Neuronal stem cell (in vitro differentiated cells): ENCODE measurements at places on chromosomes 16 and 17.

- DNase-seq: no peak
Observed at GRCh38 chr17:1234455-1234854, 35.8 kb upstream of the BHLHA9 start.

- no peak for DNase-seq
Observed at GRCh38 chr16:76201385-76201784, 75.8 kb upstream of the CNTNAP4 start.

GRCh38 chr17:79945591-79946255 lies 89.9 kb downstream of the TBC1D16 start:
- DNase-seq: no peak

DNA sequence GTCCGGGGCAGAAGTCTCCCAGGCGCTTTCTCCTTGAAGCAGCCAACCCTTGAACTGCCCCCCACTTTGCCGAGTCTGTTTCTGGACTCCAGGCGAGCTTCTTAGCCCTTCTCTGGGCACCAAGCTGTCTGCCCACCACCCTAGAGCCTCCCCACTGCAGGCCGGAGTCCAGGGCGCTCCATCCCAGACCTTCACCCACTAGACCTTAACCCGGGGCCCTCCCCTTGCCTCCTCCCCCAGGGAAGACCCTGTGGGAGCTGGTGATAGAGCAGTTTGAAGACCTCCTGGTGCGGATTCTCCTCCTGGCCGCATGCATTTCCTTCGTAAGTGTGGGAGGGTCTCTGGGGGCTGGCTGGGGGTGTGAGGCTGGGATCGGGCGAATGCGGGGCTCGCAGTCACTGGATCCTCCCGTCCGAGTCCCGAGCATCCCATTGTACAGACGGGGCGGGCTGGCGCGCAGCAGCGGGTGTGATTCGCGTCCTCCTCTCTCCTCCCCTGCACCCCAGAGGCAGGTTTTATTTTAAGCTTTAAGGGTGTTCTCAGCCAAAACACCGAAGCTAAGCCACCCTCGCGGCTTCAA lies 1.1 kb downstream of the ATP2A1 start:
- no peak for DNase-seq

GRCh38 chr17:8067806-8068205 lies 19.7 kb downstream of the ALOX12B start:
- DNase-seq: no peak

DNA sequence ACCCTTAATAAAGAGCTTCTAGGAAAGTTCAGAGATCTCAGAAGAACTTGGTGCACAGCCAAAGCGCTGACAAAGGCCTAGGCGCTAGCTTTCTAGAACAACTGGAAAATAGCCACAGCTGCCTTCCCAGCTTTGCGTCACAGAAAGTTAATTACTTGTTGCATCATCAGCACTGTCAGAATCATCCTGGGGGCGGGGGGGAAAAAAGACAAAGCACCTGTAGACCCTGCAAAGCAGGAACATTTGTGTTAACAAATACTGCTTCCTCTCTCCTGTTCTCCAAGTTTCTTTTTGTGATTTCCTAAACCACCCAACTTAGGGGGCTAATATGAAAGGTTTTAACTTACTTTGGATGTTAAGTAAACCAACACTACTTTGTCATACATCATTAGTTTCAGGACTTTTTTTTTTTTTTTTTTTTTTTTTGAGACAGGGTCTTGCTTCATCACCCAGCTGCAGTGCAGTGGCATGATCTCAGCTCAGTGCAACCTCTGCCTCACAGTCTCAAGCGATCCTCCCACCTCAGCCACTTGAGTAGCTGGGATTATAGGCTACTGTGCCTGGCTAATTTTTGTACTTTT lies 4.8 kb upstream of the AARSD1 start:
- DNase-seq: no peak

- no peak for DNase-seq
Observed at GRCh38 chr16:85582229-85582991, 30.7 kb upstream of the GSE1 start.

DNA sequence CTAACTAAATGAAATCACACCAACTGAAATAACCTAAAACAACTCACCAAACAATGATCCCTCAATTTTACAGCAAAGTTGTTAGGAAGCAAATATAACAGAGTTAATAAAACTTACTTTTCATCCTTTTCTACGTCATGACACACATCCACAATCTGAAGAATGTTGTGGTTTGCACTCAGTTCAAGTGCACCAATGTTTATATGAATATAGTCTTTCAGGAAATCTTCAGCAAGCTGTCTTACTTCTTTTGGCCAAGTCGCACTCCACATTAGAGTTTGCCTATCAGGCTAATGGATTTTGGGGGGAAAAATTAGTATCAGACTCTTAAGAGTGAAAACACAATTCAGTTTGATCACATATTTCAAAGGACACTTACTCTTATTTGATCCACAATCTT lies 3.3 kb downstream of the DDX5 start:
- DNase-seq: no peak

- no peak for DNase-seq
Observed at GRCh38 chr16:6728381-6728780, 604.3 kb upstream of the RBFOX1 start.

DNA sequence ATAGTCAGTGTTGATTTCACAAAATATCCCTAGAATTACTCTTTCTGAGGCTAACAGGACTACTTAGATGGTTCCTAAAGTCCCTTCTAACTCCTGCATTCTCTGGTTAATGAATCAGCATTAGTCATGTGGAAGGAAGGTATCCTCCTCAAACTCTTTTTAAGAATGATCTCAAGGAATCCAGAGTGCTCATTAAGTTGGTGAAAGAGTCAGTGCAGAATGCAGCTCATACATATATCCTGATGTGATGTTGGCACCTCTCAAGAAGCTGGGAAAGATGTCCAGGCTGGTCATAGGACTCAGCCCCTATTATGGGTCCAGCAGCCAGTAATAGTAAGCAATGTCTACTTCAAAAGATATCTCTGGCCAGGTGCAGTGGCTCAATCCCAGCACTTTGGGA lies 65.5 kb downstream of the PIGL start:
- no peak for DNase-seq

- DNase-seq: no peak
Observed at GRCh38 chr16:16938009-16938408, 532.8 kb downstream of the XYLT1 start.

- no peak for DNase-seq
Observed at GRCh38 chr17:20988896-20989295, 53.9 kb downstream of the USP22 start.

DNA sequence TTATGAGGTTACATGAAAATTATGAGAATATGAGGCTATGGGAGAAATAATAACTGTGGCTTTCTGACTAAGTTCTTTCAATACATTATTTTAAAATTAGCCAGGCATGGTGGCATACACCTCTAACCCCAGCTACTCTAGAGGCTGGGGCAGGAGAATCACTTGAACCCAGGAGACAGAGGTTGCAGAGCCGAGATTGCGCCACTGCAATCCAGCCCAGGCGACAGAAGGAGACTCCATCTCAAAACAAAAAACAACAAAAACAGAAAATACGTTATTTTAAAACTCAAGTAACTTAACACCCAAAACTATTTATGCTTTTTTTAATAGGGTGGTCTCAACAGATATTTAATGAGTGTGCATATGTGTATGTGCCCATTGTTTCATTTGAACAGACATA lies 2.4 kb upstream of the RFFL start:
- DNase-seq: no peak

DNA sequence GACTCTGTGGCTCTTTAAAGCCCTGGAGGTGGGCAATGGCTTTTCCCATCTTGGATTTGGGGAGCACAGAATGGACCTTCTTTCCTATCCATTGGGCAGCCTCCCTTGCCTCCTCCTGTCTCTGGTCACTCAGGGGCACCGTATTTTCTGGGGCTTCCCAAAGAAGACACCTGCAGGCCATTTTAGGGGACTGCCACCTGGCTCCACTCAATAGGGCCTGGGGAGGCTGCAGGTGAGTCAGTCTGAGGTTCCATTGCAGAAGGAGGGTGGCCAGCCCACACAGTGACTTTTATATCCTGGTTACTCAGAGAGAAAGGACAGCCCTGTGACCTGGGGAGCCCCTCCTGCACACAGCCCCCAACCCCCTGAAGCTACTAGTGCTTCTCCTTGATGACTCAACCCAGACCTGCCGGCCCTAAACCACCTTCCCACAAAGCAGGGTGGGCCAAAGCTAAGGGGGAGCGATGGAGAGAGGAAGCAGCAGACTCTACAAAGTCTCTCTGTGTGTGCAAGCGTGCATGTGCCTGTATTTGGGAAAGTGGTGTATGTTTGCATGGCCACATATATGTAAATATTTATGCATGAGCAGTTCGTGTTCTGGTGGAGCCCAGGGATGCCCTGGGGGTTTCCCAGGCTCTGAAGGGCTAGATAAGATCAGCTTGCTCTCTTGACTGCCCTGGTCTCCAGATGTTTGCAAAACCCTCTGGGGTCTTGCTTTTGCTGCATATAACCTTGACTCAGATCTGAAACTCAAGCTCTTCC lies 5.0 kb downstream of the CX3CL1 start:
- no peak for DNase-seq

DNA sequence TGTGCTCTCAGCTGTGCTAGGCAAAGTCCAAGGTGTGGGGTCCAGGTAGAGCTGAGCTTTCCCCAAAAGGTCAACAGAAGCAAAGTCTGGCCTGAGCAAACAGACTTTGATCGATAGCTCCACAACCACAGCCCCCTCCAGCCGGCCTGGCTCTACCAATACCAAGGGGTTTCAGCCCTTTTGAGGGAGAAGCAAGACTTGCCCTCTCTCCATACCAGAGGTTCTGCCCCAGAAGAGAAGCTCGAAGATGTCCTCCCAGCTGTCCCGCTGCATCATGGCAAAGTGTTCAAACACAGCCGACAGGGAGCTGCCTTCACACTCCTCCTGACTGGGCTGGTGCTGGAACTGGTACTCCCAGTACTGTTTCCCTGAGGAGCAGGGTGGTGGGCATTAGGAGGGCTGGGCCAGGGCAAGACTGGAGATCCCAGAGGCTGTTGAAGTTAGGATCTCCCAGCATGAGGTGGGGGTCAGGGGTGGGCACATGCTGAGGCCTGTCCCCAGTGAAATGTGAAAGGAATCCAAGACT lies 1.7 kb downstream of the VTN start:
- DNase-seq: no peak

DNA sequence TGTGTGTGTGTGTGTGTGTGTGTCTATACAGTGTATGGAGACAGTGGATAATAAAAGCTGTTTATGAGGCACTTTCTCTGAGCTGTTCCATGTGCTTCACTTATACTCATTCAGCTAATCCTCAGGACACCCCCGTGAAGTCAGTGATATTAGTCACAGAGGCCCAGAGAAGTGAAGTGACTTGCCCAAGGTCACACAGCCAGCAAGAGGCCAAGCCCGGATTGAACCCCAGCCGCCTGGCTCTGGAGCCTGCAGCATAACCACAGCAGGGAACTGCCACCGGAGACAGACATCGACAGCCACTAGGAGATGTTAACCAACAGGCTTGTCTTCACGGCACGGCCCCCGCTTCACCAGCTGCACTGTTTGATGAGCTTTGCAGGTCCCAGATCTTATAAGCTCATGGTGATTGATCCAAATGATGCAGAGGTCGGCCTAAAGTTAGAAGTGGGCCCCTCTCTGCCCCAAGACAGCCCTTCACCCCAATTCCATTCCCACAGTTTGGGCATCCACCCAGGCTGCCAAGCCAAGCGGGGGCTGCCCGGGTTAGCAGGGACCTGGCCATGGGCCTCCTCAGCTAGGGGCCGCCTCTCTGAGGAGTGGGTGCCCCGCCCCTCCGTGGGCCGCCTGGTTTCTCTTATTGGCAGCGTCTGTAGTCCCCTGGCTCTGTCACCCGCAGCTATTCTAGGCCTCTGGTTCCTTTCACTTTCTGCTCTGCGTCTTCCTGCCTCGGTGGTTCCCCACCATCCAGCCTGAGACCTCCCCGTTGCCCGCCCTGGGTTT lies 30.9 kb downstream of the SOCS1 start:
- no peak for DNase-seq

- DNase-seq: no peak
Observed at GRCh38 chr16:86048221-86048620, 149.3 kb downstream of the IRF8 start.

DNA sequence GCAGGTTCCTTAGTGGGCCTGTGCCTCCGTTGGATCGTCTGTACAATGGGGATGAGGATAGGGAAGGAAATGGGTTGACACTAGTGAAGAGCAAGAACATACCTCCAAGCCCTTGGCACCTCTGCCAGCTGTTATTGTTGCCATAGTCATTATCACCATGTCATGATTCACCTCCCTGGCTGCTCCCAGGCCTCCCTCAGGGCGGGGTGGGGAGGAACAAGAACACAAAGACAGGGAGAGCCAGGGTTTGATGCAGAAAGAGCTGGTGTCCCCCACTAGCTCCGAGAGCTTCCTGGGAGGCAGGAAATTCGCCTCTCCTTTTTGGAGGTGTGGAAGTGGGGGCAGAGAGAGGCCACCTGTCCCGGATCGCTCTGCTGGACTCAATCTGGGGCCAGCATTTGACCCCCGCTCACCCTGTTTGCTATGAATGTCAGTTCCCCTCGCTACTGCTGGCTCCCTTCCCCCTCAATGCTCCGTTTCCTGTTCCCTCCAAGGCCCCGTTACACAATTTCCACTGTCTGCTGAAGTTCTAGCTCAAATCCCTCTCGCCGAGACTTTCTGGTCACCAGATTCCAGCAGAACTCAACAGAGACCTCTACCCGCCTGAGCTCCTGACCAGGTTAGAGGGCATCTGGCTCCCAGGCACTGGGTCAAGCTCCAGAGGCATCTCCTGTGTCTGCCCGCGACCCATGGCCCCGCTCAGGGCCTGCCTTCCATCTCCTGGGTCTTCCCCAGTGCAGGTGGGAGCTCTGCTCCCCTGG lies 9.1 kb downstream of the TIMP2 start:
- DNase-seq: no peak

DNA sequence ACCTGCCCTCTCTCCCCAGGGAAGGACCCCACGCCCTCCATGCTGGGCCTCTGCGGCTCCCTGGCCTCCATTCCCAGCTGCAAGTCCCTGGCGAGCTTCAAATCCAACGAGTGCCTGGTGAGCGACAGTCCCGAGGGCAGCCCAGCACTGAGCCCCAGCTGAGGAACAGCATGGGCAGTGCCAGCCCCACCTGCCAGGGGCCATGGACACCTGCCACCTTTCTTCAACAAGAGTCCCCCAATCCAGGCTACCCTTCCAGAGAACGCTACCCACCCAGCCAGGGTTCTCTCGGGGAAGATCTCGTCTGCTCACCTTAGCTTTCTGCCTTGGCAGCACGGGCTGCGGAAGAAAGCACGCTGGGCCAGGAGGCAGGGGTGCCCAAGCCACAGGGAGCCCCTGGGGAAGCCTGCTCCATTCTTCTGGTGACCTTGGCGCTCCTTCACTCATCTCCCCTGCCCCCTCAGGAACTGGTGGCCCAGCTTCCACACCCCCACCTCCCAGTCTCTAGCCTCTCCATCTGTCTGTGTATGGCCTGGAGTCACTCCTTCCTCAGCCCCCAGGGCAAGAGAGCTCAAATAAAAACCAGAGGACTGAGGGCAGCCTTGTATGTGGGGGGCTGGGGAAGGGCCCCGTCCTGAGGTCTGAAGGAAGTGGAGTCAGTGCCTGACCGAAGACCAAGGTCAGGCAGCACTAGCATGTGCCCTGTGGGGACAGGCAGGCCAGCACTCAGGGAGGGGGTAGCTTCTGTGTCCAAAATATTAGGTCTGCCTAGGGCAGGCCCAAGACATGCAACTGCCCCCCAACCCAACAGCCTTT lies 6.3 kb downstream of the SLC25A39 start:
- DNase-seq: no peak

GRCh38 chr16:52254746-52255145 lies 292.2 kb downstream of the TOX3 start:
- DNase-seq: no peak

GRCh38 chr16:16042076-16042475 lies 92.7 kb downstream of the ABCC1 start:
- DNase-seq: no peak
